BJ (cell line): ENCODE measurements at places on chromosomes 3 and 15. TPM values are rescaled to one million over a fixed set of nuclear protein-coding genes. Genes with fewer than 3 reads are reported as not detected.

- DNase-seq, result peak; percentile 78
These were observed 636.8 kb downstream of the MECOM start for GRCh38 chr3:169026543-169027182.

GRCh38 chr3:27085829-27086730, 283.1 kb downstream of the NEK10 start:
- DNase-seq, result no peak

DNA sequence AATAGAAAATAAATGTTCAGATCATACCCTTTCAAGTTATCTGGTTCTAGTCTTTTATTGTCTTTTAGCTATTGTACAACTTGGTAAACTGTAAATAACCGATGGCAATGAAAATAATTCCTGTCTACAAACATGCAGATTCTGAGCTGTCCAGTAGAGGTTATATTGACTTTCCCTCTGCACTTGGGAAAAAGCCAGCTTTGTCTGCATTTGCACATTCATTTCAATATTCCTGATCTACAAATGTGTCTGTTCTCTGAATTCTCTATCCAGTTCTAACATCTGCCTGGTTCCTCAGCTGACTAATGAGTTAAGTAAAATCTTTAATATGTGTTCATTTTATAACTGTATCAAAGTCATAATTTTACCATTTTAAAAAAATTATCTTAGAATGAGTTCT, 408.5 kb downstream of the ERC2 start:
- DNase-seq, result no peak

The CFAP92 gene
- not detected in 2 replicates for polyA plus RNA-seq

The ALS2CL gene
- polyA plus RNA-seq, result 3.2 and 7.2 TPM in 2 replicates

- no peak for DNase-seq
These were observed 101.4 kb downstream of the LARS2 start for GRCh38 chr3:45489730-45490309.

DNA sequence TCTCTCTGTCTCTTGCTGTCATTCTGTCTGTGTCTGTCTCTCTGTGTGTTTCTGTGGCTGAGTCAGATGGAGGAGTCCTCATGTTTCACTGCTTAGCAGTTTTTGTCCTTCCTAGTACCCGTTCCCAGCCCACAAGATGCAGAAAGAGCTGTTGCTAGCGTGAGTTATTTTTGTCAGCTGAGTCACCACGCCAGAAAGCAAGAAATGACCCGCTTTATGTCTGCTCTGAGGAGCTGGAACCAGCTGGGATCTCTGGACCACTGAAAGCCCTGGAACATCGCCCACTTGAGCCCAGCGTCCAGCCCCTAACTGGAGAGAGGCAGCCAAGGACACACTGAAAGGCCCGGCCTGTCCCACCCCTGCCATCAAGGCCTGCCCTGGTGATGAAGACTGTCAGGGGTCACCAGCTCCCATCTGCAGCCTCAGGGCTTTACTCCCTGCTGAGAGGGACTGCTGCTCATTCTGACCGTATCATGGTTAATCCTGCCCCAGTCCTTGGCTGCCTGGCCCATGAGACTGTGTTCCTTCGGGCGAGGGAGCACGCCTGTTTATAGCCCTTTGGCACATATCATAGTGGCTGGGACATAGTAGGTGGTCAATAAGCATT, 101.7 kb upstream of the TPM1 start:
- peak; percentile 95 for DNase-seq

- DNase-seq, result no peak
These were observed 2.5 kb downstream of the CCDC80 start for GRCh38 chr3:112638327-112639020.

DNA sequence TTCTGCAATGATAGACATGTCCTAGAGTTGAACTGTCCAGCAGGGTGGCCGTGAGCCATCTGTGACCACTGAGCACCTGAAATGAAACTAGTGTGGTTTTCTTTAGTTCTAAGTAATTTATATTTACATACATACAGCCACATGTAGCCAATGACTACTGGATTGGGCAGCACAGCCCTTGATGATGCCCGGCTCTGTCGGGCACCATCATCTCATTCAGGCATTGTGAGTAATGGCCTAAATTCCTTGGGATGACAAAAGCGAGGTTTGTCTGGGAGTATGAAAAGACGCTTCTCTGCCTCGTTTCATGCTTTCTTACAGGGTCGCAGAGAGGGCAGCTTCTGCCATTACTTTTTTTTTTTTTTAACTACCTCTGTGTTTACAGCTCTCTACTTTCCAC, 251.9 kb upstream of the HES1 start:
- no peak for DNase-seq

DNA sequence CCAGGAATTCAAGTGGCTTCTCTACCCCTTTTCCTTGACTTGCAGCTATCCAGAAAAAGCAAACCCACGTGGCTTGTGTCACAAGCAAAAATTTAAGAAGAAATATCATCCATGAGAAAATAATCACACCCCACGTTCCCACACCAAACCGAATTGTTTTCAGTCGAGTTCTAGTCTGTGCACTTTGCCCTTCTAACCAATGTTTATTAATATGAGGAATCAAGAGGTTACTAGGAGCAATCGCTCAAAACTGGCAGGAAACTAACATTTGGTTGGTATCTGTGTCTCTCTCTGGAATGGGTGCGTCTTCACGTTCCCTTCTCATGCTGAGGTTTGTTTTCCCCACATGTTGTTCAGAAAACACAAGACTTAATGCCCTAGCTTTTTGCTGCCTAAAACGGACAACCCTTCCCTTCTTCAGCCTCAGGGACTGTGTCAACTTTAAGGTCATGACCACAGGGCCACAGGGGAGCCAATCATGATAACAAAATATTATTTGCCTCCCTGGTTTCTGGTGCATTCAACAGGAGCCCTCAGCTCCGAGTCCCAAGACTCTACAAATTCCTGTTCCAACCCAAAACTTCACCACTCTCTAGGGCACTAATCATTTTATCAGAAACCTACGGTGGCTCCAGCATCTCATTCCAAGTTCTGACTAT, 41.4 kb upstream of the LMCD1 start:
- DNase-seq, result no peak

- no peak for DNase-seq
These were observed 3.5 kb upstream of the ISG20 start for GRCh38 chr15:88635318-88635717.
